GM20000 (cell line): ENCODE measurements at places on chromosomes 7 and 10.

GRCh38 chr7:8190119-8190895 lies 71.7 kb downstream of the ICA1 start:
- DNase-seq, result peak; percentile 60

- DNase-seq, result no peak
These were observed 32.2 kb downstream of the SPOCK2 start for GRCh38 chr10:72056113-72056512.

DNA sequence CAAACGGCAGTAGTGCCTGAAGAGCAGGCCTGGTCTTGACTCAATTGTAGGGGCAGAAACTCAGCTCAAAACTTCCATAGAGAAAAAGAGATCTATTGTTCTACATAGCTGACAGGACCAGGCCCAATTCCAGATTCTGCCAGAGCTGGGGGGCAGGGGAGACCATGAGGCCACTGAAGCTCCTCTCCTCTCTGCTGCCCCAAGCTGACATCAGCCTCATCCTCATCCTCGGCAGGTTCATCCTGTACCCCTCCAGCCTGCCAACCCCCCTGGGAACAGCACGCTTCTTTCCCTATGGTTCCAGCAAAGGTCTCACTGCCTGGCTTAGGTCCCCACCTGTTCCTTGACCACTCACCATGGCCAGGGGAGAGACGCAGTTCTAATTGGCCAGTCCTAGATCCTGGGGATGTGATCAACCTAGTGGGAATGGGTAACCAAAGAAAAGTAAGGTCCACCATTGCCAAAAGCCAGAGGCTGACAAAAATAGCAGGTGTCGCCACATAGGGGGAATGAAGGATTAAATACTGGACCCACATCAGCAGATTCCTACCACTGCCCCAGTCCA lies 42.9 kb downstream of the CCDC3 start:
- DNase-seq, result no peak

- DNase-seq, result no peak
These were observed 124.2 kb downstream of the ARHGAP22 start for GRCh38 chr10:48480397-48481374.

DNA sequence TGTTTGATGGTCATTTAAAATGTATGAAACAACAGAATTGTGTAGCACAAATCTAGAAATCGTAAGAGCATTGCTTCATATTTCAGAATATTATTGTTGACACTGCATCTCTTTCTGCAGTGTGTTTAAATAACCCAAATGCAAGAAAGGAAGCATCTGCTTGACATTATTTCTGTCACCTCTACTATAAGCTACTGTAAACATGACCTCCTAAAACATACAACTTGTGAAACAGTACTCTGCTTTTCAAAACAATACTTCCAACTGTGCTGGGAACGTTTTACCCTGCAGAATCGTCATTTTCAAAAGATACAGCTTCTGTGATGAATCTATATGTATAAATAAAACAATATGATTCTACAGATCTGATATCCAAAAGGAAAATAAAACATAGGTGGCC lies 82.0 kb downstream of the RNF133 start:
- no peak for DNase-seq

DNA sequence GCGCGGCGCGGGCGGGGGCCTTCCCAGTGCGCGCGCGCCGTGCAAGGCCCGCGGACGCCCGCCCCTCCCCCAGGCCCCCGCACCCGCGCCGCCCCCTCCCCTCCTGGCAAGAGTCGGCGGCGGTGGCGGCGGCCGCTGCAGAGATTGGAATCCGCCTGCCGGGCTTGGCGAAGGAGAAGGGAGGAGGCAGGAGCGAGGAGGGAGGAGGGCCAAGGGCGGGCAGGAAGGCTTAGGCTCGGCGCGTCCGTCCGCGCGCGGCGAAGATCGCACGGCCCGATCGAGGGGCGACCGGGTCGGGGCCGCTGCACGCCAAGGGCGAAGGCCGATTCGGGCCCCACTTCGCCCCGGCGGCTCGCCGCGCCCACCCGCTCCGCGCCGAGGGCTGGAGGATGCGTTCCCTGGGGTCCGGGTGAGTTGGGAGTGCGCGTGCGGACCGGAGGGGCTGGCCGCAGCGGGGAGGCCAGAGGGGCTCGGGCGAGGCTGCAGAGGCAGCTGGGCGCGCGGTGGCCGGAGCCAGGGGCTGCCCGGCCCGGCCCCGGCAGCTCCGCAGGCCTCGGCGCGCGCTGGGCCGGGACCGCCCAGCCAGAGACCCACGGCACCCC lies at the start of gene BMPR1A:
TSS of gene BMPR1A (plus strand) at position 109 of the 602 bp plus-strand sequence. CDS start 119,400 bp downstream, outside the sequence.
- peak; percentile 56 for DNase-seq

DNA sequence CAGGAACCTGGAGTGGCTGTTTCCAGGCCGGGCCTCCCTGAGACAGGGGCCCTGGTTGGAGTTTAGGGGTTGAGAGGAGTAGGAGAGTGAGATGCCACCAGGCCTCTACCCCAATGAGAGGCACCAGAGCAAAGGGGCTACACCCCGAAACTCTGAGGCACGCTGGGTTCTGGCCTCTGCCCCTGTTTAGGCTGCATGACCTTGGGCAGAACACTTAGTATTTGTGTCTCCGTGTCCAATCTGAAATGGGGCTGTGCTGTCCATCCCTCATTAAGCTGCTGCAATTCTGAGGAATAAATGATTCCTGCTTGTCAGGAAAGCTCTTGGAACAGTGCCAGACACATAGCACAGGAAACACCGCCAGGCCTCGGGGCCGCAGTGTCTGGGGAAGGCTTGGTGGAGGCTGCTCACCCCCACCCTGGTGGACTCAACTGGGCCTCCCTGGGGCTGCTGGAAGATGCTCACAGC lies 40.5 kb upstream of the SAMD8 start:
- no peak for DNase-seq

DNA sequence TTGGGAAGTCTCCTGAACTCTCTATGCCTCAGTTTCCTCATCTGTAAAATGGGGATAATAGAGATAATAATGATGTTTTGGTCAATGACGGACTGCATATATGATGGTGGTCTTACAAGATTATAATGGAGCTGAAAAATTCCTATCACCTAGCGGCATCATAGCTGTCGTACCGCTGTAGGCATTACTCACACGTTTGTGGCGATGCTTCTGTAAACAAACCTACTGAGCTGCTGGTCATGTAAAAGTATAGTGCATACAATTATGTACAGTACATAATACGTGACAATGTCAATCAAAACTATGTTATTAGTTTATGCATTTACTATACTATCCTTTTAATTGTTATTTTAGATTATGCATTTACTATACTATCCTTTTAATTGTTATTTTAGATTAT lies 339.1 kb upstream of the NPVF start:
- no peak for DNase-seq

DNA sequence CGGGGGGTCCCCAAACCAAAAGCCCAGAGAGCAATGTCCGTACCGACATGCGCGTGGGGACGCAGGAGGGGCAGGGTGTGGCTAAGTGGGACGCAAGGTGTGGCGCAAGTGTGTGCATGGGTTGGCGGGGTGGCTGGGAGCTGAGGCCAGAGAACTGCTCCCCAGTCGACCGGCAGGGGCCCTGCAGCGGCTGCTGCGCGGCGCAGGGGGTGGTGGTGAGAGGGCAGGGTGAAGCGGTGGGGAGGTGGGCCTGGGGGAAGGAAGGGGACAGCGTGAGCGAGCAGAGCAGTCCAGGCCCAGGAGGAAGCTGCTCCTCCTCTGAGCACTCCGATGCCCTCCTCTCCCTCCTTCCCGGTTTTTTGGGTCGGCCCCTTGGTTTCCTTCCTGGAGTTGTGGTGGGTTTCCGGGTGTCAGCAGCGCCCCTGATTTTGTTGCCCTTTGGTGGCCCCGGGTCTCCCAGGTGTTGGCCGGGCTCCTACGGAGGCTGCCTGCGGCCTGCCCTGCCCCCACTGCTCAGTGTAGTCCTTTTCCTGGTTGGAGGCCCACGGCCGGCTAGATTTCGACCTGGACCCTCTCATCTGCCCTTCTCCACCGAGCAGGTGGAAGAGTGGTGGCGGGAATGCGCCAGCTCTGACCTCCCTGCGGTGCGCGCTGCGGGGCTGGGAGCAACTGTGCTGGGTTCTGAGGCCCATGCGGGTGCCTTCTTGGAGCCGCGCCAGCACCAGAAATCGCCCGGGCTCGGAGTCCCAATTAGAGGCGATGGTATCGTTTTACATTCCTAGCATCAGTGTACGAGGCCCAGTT lies 40.5 kb upstream of the COMTD1 start:
- no peak for DNase-seq

- no peak for DNase-seq
These were observed 199.5 kb upstream of the NFE2L3 start for GRCh38 chr7:25952261-25953057.

- no peak for DNase-seq
These were observed 233.8 kb downstream of the C7orf25 start for GRCh38 chr7:42677751-42678699.
